Ascending aorta (tissue), 2 donors: ENCODE measurements at places on chromosomes 11 and 22.
A peak's percentile ranks its signal among the peaks of the same experiment; 100 is the strongest.

GRCh38 chr22:40552070-40552469 is 84.4 kb downstream of the MRTFA start:
- no peaks in the 10 kb centered on the region for H3K36me3 ChIP-seq
- H3K27me3 ChIP-seq = no peaks in the 10 kb centered on the region
- no peak overlapping the region for H3K27ac ChIP-seq
- no peaks in the 10 kb centered on the region for H3K4me1 ChIP-seq
- no peak for DNase-seq
- H3K4me3 ChIP-seq = no peak overlapping the region

- no peak for DNase-seq
- H3K36me3 ChIP-seq = no peaks in the 10 kb centered on the region
- no peak overlapping the region for H3K27ac ChIP-seq
- no peaks in the 10 kb centered on the region for H3K27me3 ChIP-seq
- H3K4me1 ChIP-seq = no peaks in the 10 kb centered on the region
- H3K4me3 ChIP-seq = no peak overlapping the region
These were observed 41.6 kb upstream of the CBX7 start for GRCh38 chr22:39194098-39194497.

DNA sequence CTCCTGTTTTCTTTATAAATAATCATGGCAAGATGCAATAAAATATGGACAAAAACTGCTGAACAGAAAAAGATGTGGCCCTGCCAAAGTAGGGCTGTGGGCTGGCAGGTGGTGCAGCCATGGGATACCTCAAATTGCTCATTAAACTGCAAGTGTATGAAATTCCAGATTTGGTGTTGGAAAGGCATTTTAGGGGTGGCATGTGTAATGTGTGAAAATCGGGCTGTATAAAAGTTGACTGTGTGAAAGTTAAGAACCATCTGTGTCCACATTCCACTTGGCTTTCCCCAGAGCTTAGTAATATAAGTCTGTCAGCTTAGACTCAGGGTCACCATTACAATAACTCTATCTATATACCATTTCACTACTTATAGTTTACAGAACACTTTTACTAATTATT is 34.8 kb upstream of the FZD4 start:
- H3K27ac ChIP-seq = peak overlapping the region; percentile 42
- H3K27me3 ChIP-seq = no peaks in the 10 kb centered on the region
- DNase-seq = no peak
- no peak overlapping the region for H3K4me3 ChIP-seq
- peaks cover 3% of the 10 kb centered on the region for H3K4me1 ChIP-seq

DNA sequence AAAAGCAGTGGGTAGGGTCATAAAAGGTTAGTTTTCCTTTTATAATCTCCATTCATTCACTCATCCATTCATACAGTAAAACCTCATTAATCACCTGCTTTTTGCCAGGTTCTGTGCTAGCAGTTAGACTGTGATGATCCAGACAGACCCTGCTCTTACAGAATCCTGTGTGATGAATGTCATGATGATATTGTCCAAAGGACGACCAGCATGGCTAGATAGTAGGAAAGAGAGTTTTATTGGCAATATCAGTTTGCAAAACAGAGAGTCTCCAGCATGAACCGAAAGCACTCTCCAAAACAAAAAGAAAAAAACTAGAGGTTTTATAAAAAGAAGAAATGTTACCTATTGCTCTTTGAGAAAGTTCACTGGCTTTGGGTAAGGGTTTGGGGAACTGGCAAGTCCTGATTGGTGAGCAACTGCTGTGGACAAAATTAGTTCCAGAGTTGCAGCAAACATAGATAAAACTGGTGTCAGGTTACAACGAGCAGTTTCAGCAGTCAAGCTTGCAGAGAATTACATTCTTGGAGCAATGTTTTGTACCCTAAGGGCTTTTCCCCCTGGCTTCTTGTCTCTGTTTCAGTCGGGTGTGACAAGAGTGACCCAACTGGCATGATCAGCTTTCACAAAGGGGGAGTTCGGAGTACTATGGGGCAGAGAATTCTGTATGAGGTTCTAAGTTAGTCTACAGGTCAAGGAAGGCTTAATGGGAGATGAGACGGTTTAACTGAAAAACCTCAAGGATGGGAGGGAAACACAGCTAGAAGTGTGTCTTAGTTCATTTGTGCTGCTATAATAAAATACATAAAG is 58.3 kb downstream of the HSD17B12 start:
- no peak overlapping the region for H3K4me3 ChIP-seq
- no peaks in the 10 kb centered on the region for H3K36me3 ChIP-seq
- no peak for DNase-seq

GRCh38 chr11:108698844-108699642 is 34.2 kb downstream of the DDX10 start:
- no peaks in the 10 kb centered on the region for H3K4me1 ChIP-seq
- H3K36me3 ChIP-seq = peaks cover 17% of the 10 kb centered on the region
- no peak overlapping the region for H3K4me3 ChIP-seq
- no peak for DNase-seq
- no peaks in the 10 kb centered on the region for H3K27me3 ChIP-seq

- no peak for DNase-seq
- H3K4me1 ChIP-seq = no peaks in the 10 kb centered on the region
- no peaks in the 10 kb centered on the region for H3K27me3 ChIP-seq
- H3K36me3 ChIP-seq = no peaks in the 10 kb centered on the region
- no peak overlapping the region for H3K27ac ChIP-seq
These were observed 622.7 kb downstream of the METTL15 start for GRCh38 chr11:28730889-28731288.

DNA sequence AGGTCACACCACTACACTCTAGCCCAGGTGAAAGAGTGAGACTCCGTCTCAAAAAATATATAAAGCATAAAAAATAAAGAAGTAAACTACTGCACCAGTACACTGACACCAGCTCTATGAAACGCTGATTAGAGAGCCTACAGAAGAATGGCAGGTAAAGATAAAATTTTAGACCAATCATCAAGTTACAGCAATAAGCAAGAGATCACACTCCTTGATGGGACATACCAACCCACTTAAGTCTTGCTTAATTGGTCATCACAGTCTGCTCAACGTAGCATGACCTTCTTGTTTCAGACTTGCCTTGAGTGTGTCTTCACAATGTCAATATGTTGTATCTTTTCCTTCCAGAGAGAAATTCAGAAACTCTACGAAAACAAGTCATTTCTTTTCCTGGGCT is 12.5 kb downstream of the SRPRA start:
- H3K27me3 ChIP-seq = no peaks in the 10 kb centered on the region
- H3K27ac ChIP-seq = no peak overlapping the region
- no peaks in the 10 kb centered on the region for H3K4me1 ChIP-seq
- peaks cover 16% of the 10 kb centered on the region for H3K36me3 ChIP-seq

DNA sequence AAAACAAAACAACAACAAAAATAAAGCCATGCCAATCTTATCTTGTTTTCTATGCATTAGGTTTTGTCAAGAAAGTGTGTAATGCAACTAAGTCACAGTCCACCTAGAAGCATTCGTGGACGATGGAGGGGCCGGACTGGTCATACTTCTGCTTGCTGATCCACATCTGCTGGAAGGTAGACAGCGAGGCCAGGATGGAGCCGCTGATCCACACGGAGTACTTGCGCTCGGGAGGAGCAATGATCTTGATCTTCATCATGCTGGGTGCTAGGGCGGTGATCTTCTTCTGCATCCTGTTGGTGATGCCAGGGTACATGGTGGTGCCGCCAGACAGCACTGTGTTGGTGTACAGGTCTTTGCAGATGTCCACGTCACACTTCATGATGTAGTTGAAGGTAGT is 18.3 kb upstream of the EP300 start:
- no peak overlapping the region for H3K4me3 ChIP-seq
- no peaks in the 10 kb centered on the region for H3K36me3 ChIP-seq
- no peaks in the 10 kb centered on the region for H3K4me1 ChIP-seq
- no peak overlapping the region for H3K27ac ChIP-seq
- DNase-seq = no peak

- H3K27ac ChIP-seq = no peak overlapping the region
- no peaks in the 10 kb centered on the region for H3K4me1 ChIP-seq
- no peak overlapping the region for H3K4me3 ChIP-seq
- no peaks in the 10 kb centered on the region for H3K27me3 ChIP-seq
These were observed 269.9 kb downstream of the NTM start for GRCh38 chr11:131640320-131640719.

- H3K27me3 ChIP-seq = no peaks in the 10 kb centered on the region
- H3K4me3 ChIP-seq = no peak overlapping the region
- H3K27ac ChIP-seq = no peak overlapping the region
- no peaks in the 10 kb centered on the region for H3K36me3 ChIP-seq
These were observed 103.5 kb upstream of the RCN1 start for GRCh38 chr11:31987118-31988005.

DNA sequence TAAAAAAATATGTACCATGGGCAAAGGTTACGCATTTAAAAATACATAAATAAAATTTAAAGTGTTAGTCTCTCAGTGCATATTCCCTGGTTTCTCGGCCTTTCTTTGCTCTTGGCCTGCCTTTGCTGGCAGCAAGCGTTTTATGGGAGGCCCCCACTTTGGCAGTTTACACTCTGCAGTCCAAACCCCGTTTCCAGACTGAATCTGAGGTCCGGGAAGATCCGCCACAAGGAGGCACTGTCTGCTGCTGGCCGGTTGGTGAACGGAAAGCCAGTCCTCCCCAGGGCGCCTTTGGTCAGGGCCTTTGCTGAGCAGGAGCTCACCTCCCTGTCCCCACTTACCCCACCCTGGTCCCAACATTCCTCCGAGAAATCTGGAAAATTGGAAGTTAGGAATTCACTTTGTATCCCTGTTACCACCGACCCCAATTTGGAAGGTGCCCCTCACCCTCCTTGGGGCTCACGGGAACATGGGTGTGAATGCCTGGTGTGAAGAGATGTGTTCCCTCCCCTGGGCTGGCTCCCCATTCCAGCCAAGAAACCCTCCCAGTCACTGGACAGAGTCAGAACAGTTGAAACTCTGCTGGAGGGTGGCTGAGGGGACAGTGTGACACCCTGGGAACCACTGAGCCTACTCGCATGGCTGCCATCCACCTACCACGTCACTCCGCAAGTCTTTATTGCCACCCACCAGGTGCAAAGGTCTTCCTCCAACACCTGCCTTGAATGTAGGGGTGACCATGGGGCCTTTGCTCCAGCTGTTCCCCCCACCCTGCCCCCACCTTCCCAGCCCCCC is 9.4 kb upstream of the SF1 start:
- H3K27ac ChIP-seq = no peak overlapping the region
- no peaks in the 10 kb centered on the region for H3K27me3 ChIP-seq
- H3K36me3 ChIP-seq = peaks cover 17% of the 10 kb centered on the region
- no peak overlapping the region for H3K4me3 ChIP-seq
- H3K4me1 ChIP-seq = no peaks in the 10 kb centered on the region
- peak; percentile 71 for DNase-seq

GRCh38 chr22:33326540-33327295 is 268.5 kb upstream of the SYN3 start:
- no peak overlapping the region for H3K4me3 ChIP-seq
- peaks cover 5% of the 10 kb centered on the region for H3K36me3 ChIP-seq
- no peaks in the 10 kb centered on the region for H3K4me1 ChIP-seq
- H3K27ac ChIP-seq = no peak overlapping the region
- no peak for DNase-seq

DNA sequence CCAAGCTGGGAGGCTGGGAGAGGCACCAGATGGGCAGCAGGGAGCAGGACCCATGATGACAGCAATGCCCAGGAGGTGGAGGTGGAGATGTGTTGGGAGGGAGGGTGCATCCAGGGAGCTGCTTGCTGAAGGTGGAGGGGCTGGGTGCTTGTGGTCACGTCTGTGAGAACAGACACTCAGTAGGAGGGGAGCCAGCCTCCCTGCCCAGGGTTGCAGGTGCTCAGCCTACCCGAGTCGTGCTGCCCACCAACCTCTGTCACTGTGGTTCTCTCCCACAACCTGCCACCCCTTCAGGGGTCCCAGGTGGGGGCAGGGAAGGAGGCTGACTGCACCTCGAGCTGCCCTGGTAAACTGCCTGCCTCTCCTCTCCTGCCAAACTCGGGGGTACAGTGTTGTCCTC is 5.5 kb downstream of the PRDX5 start:
- DNase-seq = no peak
- H3K4me3 ChIP-seq = no peak overlapping the region
- H3K36me3 ChIP-seq = peaks cover 18% of the 10 kb centered on the region
- H3K27me3 ChIP-seq = no peaks in the 10 kb centered on the region
- peaks cover 6% of the 10 kb centered on the region for H3K4me1 ChIP-seq

- DNase-seq = no peak
- H3K36me3 ChIP-seq = peaks cover 87% of the 10 kb centered on the region
- H3K27ac ChIP-seq = no peak overlapping the region
- H3K4me3 ChIP-seq = no peak overlapping the region
These were observed 17.4 kb downstream of the HPS4 start for GRCh38 chr22:26466196-26466595.

- DNase-seq = no peak
- H3K4me1 ChIP-seq = no peaks in the 10 kb centered on the region
- no peaks in the 10 kb centered on the region for H3K27me3 ChIP-seq
- no peaks in the 10 kb centered on the region for H3K36me3 ChIP-seq
- H3K27ac ChIP-seq = no peak overlapping the region
These were observed 42.3 kb downstream of the PLAAT5 start for GRCh38 chr11:63448646-63449045.
